ENCODE measurements at places on chromosomes 13 and 19.
A peak's percentile ranks its signal among the peaks of the same experiment; 100 is the strongest.

DNA sequence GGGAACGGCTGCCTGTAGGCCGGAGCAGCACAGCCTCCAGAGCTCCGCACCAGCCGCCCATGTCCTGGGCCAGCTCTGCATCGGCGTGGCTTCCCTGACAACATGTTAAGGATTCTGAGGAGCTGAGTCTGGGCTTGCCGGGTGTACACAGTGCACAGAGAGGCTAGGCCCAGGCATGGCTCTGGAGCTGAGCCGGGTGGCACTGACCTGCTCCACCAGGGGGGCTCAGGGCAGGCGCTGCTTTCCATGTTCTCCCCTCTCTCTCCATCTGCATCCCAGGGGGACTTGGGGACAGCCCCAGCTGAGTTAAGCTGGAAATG is 31.6 kb downstream of the AP1M1 start:
- no peaks in the 10 kb centered on the region for H3K27me3 ChIP-seq
- no peaks in the 10 kb centered on the region for H3K4me1 ChIP-seq
- H3K27ac ChIP-seq: no peak overlapping the region

DNA sequence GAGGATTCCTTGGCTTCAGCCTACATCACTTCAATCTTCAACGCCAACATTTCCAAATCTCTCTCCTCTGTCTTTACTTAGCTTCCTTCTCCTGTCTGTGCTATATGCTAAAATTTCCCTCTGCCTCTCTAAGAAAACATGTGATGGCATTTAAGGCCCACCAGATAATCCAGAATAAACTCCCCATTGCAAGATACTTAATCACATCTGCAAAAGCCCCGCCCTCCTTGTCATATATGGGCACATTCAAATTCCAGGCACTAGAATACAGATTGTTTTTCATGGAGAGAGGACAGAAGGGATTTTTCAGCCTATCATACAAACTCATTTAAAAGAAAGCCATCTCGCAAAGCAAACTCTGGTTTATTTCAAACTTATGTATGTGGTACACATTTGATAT is 16.2 kb downstream of the ARGLU1 start:
- no peak overlapping the region for H3K27ac ChIP-seq
- no peaks in the 10 kb centered on the region for H3K4me1 ChIP-seq
- no peaks in the 10 kb centered on the region for H3K27me3 ChIP-seq
- no peak overlapping the region for H3K4me3 ChIP-seq

DNA sequence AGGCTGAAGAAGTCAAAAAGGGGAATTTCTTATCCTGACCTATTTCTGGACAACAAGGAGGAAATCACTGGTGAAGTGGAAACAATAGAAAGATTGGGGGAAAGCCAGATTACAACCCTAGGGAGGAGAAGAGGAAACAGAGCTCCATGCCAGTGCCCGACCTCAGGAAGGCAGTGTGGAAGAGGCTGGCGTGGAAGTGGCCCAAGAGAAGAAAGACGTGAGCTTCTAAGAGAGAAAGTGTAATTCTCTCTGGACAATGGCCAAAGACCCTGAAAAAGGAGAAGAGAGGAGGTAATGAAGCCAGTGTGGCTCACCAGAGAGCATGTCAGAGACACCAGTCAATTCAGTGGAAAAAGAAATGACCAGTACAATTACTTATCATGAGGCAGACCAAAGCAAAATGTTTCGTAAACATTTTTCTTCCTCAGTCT is 52.6 kb upstream of the URAD start:
- H3K4me1 ChIP-seq: no peaks in the 10 kb centered on the region
- no peak overlapping the region for H3K4me3 ChIP-seq
- no peak overlapping the region for H3K27ac ChIP-seq
- no peaks in the 10 kb centered on the region for H3K36me3 ChIP-seq

DNA sequence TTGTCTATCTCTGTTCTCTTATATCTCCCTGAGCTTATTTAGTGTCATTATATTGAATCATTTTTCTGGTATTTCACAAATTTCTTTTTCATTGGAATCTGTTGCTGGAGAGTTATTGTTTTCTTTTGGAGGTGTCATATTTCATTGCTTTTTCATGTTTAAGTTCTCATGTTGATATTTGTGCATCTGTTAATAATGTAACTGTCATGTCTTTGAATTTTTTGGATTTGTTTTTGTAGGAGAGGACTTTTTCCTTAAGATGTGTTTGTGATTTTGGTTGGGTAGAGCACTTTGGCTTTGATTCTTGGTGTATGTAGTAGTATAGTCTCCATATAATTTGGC is 64.0 kb downstream of the DNAJC3 start:
- H3K27ac ChIP-seq: no peak overlapping the region
- DNase-seq: no peak
- no peaks in the 10 kb centered on the region for H3K36me3 ChIP-seq
- no peak overlapping the region for H3K4me3 ChIP-seq
- no peaks in the 10 kb centered on the region for H3K4me1 ChIP-seq

DNA sequence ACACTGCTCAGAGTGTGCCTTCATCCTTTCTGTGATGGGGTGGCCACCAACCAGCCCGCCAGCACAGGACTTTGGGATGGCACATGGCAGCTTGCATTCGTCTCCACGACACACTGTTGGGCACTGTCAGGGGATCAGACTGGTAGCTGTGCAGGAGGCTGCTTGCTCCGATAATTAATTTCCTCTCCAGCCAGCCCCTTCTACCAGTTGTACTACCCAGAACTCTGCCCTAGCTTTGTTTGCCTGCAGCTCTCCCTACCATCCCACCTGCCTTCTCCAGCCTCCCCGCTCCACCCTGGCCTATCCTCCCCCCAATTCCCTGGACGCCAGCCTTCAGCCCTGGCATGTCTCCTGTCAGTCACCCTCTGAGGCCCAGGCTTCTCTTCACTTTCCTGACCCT is 228.3 kb downstream of the TSHZ3 start:
- H3K27ac ChIP-seq: no peak overlapping the region
- H3K4me1 ChIP-seq: no peaks in the 10 kb centered on the region
- H3K4me3 ChIP-seq: no peak overlapping the region
- no peak for DNase-seq
- H3K27me3 ChIP-seq: no peaks in the 10 kb centered on the region

- H3K4me3 ChIP-seq: no peak overlapping the region
- no peaks in the 10 kb centered on the region for H3K36me3 ChIP-seq
- H3K27ac ChIP-seq: no peak overlapping the region
- no peaks in the 10 kb centered on the region for H3K27me3 ChIP-seq
Measured at GRCh38 chr19:28377077-28377476, 835.9 kb downstream of the UQCRFS1 start.

- H3K36me3 ChIP-seq: no peaks in the 10 kb centered on the region
- peak overlapping the region; percentile 82 for H3K27ac ChIP-seq
- peaks cover 27% of the 10 kb centered on the region for H3K4me1 ChIP-seq
Measured at GRCh38 chr19:42052241-42052863, 17.7 kb downstream of the GRIK5 start.

DNA sequence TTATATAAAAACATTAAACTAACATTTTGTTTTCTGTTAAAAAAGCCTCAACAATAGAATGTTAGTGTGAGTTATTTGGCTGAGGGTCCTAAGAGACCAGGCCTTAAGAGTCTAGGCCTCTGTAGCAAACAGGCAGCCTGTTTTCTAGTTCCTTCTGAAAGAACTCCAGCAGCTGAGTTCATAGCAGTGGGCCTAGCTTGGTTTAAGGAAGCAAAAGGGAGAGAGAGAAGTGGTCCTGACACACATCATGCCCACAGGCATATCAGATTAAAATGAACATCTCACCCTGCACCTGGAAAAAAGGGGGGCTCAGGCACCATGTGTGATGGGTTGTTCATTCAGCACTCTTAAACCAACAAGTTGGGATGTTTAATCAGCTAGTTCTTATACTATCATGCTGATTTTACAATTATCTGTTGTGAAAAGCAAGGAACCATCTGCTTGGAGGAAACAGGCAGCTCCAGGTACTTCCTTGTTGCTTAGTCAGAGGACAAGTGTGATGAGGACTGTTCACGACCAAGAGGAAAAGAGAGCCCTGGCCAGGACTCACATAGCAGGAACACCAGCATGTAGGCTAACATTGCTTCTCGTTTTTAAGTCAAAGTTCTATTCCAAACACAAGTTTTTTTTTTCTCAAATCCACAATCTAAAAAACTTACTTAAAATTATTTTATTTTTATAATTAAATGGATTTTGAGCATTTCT is 81.3 kb upstream of the FRY start:
- H3K4me3 ChIP-seq: no peak overlapping the region
- H3K27ac ChIP-seq: peak overlapping the region; percentile 40
- no peaks in the 10 kb centered on the region for H3K36me3 ChIP-seq
- no peak for DNase-seq
- no peaks in the 10 kb centered on the region for H3K27me3 ChIP-seq
- H3K4me1 ChIP-seq: peaks cover 2% of the 10 kb centered on the region

GRCh38 chr19:43950834-43951645 is at the start of gene ZNF221:
TSS of gene ZNF221 (plus strand) at chr19:43951228. CDS start at chr19:43962727, 11,499 bp downstream.
- no peaks in the 10 kb centered on the region for H3K27me3 ChIP-seq
- DNase-seq: peak; percentile 44
- peak within 1 kb of the TSS; percentile 79 for H3K27ac ChIP-seq
- H3K4me3 ChIP-seq: peak within 1 kb of the TSS; percentile 80
- peaks cover 10% of the 10 kb centered on the region for H3K4me1 ChIP-seq

DNA sequence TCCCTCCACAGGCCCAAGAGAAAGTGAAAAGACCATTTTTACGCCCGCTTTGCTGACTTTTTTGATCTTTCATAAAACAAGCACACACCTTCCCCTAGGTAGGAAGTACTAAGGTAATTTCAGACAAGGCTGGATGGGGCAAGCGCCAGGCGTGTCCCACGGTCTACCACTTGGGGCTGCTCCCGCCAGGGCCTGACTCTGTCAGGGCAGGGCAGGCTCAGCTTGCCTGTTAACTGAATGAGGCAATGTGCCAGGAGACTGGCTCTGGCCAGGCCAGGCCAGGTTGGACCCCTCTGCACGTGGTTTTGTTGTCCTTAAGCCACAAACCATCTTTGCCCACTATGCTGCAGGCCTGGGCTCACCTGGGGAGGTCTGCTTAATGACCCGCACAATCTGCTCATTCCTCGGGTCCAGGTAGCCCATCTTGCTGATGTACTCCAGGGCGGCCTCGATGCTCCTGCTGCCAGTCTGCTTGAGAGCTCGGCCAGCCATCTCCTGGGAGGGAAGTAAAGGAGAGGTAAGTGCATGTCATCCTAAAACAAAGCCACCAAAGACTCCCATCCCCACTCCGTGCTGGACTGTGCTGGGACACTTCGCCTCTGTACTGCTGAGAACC is 70.4 kb downstream of the LATS2 start:
- H3K27me3 ChIP-seq: no peaks in the 10 kb centered on the region
- no peak for DNase-seq
- no peaks in the 10 kb centered on the region for H3K4me1 ChIP-seq
- peaks cover 63% of the 10 kb centered on the region for H3K36me3 ChIP-seq
- no peak overlapping the region for H3K4me3 ChIP-seq

GRCh38 chr19:15091918-15092753 is 10.1 kb downstream of the OR1I1 start:
- no peaks in the 10 kb centered on the region for H3K36me3 ChIP-seq
- peaks cover 7% of the 10 kb centered on the region for H3K4me1 ChIP-seq
- DNase-seq: no peak
- H3K4me3 ChIP-seq: no peak overlapping the region
- no peak overlapping the region for H3K27ac ChIP-seq

- H3K4me1 ChIP-seq: no peaks in the 10 kb centered on the region
- H3K27me3 ChIP-seq: no peaks in the 10 kb centered on the region
- H3K36me3 ChIP-seq: no peaks in the 10 kb centered on the region
- peak; percentile 45 for DNase-seq
- H3K27ac ChIP-seq: no peak overlapping the region
Measured at GRCh38 chr19:35330475-35330874, 1.5 kb downstream of the CD22 start.

DNA sequence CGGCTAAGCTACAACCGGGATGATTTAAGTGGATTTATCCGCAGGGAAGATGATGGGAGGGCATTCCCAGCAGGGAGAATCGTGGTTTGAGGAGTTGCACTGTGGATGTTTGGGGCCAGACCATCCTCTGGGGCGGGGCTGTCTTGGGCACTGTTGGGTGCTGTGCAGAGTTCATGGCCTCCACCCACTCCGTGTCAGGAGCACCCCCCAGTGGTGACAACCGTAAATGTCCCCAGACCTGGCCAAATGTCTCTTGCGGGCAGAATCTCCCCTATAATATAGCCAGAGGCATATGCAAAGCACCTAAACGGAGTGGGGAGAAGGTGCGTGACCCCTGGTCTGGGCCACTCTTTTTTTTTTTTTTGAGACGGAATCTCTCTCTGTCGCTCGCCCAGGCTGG is 40.2 kb downstream of the SMIM24 start:
- no peaks in the 10 kb centered on the region for H3K27me3 ChIP-seq
- DNase-seq: no peak
- no peak overlapping the region for H3K27ac ChIP-seq
- peaks cover 15% of the 10 kb centered on the region for H3K4me1 ChIP-seq

GRCh38 chr19:7852851-7853769 is 21.1 kb downstream of the PRR36 start:
- no peaks in the 10 kb centered on the region for H3K27me3 ChIP-seq
- no peak for DNase-seq
- no peak overlapping the region for H3K4me3 ChIP-seq
- H3K27ac ChIP-seq: no peak overlapping the region

GRCh38 chr13:67100730-67101129 is 129.4 kb downstream of the PCDH9 start:
- no peak overlapping the region for H3K27ac ChIP-seq
- no peaks in the 10 kb centered on the region for H3K4me1 ChIP-seq

GRCh38 chr13:95716231-95716630 is 39.3 kb downstream of the DNAJC3 start:
- H3K27ac ChIP-seq: no peak overlapping the region
- no peaks in the 10 kb centered on the region for H3K4me1 ChIP-seq
- no peaks in the 10 kb centered on the region for H3K27me3 ChIP-seq
- no peak overlapping the region for H3K4me3 ChIP-seq
- no peaks in the 10 kb centered on the region for H3K36me3 ChIP-seq

DNA sequence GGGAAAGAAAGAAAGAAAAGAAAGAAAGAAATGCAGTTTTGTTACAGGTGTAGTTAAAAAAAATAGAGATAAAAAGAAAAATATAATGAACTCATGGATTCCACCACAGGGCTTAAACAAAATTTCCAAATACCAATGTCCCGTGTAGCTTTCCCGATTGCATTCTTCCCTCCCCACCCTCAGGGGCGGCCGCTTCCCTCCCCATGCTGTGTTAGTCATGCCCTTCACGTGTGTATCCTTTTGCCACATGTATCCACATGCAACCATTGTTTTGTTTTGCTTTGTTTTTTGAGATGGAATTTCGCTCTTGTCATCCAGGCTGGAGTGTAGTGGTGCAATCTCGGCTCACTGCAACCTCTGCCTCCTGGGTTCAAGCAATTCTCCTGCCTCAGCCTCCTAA is 3.6 kb upstream of the KMT5C start:
- peaks cover 11% of the 10 kb centered on the region for H3K4me1 ChIP-seq
- no peaks in the 10 kb centered on the region for H3K27me3 ChIP-seq
- no peak overlapping the region for H3K4me3 ChIP-seq
- no peak overlapping the region for H3K27ac ChIP-seq
- no peak for DNase-seq
- no peaks in the 10 kb centered on the region for H3K36me3 ChIP-seq

All from esophagus squamous epithelium (tissue), 5 donors.